Sciatic nerve (tissue), 2 donors: ENCODE measurements at places on chromosomes 6 and 20.

GRCh38 chr6:15674690-15675386 is 12.0 kb upstream of the DTNBP1 start:
- no peak for DNase-seq

- no peak for DNase-seq
Observed at GRCh38 chr6:137776786-137777686, 90.0 kb upstream of the TNFAIP3 start.

GRCh38 chr6:129491436-129491835 is 218.5 kb downstream of the ARHGAP18 start:
- DNase-seq, result no peak

DNA sequence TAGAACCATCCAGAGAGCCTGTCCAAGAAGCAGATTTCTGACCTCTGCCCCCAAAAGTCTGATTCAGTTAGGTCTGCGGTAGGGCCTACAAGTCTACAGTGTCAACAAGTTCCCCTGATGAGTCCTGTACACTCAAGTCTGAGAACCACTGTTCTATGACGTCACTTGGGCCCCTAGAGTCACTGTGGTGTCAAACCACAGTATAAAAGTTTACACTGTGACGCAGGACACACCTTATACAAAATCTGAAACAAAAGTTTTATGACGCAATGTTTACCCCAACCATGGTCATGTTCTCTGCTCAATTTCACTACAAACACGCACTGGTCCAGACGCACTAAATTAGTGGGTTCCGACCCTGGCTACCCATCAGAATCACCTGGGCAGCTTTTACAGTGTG is 17.9 kb downstream of the SLA2 start:
- no peak for DNase-seq

DNA sequence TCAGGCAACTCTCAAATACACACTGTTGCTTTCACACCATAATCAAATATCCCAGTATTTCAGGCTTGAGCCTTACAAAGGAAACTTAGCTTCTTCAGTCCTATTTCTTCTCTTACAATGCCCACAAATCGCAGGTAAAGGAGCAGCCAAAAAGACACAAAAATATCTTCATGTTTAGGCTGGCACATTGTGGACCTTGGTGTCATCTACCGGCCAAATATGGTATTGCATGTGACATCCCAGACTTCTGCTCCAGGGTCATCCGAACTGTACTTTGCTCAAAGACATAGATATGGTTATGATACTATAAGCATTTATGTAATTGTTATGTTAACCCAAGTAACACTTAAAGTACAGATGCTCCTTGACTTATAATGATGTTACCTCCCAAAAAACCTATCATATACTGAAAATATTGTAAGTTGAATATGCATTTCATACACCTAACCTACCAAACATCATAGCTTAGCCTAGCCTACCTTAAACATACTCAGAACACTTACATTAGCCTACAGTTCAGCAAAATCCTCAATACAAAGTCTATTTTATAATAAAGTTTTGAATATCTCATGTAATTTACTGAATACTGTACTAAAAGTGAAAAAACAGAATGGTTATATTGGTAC is 4.6 kb downstream of the OR2H2 start:
- DNase-seq, result no peak

DNA sequence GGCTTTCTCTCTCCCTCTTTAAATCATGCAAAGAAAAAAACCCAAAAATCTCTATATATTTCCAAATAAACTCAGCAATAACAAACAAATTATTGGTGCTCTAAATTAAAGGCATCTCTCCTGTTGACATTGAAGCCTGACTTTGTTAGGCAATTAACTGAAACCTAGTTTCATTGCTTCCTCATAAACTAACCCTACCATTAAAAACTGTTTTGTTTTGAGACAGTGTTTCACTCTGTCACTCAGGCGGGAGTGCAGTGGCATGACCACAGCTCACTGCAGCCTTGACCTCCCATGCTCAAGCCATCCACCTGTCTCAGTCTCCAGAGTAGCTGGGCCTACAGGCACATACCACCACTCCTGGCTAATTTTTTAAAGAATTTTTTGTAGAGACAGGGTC is 34.9 kb downstream of the PIGU start:
- no peak for DNase-seq

DNA sequence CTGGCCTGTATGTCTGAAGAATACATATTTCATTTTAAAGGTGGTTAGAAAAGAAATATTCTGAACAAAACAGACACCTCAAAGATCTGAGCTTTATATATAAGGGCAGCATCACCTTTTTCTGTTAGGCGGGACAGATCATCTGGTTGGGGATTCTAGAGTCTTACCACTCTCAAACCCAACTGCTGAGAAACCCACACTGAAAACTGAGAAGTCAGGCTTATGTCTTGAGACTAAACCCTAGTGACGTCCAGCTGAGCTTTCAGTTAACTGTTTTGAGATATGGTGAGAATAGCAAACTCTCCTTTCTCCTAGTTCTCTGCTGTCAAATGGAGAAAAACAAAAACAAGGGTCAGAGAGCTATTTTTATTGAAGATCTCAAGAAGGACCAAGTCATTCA is 63.7 kb upstream of the CCN6 start:
- no peak for DNase-seq

- DNase-seq, result no peak
Observed at GRCh38 chr20:14335052-14335451, 2.4 kb downstream of the FLRT3 start.

- DNase-seq, result no peak
Observed at GRCh38 chr6:149935668-149936067, 6.1 kb upstream of the ULBP2 start.

GRCh38 chr6:170165085-170165470 is 125.8 kb downstream of the DLL1 start:
- no peak for DNase-seq

GRCh38 chr20:58890518-58891085 is 38.1 kb downstream of the GNAS start:
- peak; percentile 89 for DNase-seq

- no peak for DNase-seq
Observed at GRCh38 chr20:33600981-33601380, 61.1 kb upstream of the C20orf144 start.

DNA sequence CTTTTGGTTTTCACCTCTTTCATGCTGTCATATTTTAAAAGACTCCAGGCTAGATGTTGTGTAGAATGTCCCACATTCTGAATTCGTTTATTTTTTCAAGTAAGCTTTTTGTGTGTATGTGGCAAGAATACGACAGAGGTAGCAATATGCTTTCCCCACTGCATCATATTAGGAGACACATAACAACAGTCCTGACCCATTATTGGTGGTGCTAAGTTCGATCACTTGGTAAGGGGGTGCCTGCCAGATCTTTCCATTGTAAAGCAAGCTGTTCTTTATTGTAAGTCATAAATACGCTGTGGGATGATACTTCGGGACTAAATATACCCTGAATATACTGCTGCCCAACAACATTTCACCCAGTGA is 588 bp upstream of the NCOA3 start:
- no peak for DNase-seq

- no peak for DNase-seq
Observed at GRCh38 chr6:123640567-123641187, 3.9 kb upstream of the TRDN start.

DNA sequence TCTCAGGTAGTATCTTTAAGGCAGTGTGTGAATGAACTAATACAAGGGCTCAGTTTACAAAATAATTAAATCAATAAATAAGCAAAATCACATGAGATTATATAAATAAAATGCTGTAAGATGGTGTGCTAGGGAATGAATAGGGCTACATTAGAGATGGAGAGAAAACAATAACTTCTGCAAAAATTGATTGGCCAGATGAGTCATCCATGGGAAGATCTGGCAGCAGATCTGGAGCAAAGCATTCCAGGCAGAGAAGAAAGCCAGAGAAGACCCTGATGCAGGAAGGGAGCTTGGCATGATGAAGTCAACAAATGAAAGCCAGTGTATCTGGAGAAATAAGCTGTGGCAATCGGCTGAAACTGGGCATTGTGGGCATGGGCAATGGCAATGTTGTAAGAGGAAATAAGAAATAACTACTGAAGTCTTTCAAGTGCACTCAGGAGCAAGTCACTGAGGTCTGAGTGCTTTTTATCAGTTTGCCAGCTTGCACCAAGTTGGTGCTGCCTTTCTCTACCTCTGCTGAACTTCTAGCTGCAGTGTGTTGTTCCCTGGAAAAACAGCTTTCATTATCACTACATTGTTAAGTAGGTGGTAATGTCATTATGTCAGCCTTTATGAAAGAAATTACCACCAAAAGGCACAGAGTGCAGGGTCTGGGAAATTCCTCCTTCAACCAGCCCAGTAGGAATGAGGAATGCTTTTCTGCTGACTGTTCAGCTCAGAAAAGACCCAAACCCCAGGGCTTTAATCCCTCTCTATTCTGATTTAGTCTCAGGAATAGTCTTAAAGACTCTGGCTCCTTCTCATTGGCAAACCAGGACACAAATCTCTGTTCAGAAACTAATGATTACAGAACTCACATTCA is 231.6 kb downstream of the HTR1B start:
- no peak for DNase-seq

- DNase-seq, result no peak
Observed at GRCh38 chr20:61748376-61748775, 317.3 kb downstream of the TAF4 start.

- DNase-seq, result no peak
Observed at GRCh38 chr6:93454533-93454932, 35.2 kb upstream of the EPHA7 start.

DNA sequence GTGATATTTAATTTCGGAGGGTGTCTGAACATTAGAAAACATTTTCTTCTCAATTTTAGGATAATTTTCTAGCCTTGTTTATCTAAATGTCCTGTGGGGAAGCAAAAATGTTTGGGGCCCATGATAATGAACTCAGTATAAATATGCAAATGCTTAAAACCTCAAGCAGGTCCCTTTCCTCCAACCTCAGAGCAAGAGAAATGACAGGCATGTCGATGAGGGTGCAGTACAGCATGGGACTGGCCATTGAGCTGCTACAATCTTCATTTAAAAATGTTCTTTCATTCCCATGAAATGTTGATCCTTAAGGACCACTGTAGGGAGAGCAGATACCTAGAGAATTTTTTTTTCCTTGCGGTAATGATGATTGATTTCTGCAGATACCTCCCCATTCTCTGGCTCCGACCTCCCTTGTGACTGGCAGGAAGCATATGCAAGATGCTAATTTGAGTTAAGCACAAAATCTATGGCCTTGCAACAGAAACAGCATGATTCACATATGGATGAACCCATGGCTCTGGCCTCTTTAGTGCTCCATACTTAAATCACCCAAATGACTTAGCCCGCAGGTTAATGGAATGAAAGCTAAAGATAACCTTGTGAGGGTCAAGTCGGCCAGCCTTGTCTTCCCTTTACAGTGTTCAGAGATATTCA is 243.3 kb downstream of the SOX4 start:
- DNase-seq, result no peak

DNA sequence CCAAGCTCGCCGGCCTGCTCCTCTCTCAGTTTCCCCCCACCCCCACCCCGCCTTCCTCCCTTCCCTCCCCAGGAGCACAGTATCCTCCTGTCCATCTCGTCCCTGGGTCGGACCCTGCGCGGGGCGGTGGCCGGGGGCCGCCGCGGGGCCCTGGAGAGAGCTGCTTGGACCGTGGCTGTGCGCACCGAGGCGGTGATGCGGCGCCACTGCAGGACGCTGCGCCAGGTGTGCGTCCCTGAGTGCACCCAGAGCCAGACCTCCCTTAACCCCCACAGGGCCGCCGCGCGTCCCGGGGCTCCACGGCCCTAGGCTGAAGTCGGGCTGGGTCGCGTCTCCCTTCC is 2.2 kb downstream of the C20orf204 start:
- DNase-seq, result no peak

DNA sequence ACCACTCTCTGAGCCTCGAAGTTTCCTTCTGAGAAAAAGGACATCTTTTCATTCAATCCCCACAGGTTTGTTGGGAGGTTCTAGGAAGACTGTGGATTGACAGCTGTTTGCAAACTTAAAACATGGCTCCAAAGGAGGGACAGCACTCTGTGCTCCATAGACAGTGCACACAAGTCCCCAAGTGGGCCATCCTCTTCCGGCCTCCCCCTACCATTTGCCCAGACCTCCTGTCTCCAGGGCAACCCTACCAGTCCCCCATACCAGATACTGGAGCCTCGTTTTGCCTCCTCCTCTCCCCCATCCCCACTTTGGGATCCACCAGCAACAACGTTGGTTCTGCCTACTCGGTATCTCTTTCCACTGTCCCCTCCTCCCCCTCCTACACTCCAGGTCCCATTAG is 8.5 kb upstream of the DLGAP4 start:
- no peak for DNase-seq

DNA sequence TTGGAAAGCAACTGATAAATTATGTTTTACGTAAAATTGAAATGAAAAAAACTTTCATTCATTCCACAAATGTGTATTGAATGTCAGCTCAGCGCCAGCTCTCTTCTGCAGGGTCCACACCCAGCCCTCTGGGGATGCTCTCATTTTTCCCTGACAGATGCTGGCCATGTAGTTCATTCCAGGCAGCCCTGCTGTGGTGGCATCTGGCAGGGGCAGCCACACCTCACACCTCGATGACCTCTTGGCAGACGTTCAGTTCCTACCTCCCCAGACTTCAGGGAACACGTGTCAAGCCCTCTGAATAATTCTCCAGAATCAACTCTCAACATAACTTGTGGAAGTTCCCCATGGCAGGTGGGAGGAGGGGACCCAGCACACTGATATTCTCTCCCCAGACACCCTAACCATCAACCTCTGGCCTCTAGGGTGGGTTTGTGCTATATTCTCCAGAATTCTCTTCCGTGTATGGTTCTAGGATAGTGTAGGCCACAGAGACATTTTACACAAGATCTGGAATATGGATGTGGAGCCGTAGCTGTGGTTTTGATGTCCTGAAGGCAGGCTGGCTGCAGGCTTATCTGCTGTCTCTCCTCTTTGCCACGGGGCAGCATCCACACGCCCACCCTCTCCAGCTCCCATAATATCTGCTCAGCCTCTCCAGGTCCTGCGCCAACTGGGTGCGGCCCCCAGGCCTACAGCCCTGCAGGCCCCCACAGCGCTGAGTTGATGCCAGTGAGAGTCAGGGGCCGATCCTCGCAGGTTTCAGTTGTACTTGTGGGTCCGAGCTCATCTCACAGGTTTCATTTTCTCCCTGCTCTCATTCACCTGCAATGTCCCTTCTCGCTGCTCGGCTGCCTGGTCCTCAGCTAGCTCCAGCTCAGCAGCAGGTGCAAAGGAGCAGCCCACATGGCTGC is 175.8 kb upstream of the ARID1B start:
- DNase-seq, result no peak

DNA sequence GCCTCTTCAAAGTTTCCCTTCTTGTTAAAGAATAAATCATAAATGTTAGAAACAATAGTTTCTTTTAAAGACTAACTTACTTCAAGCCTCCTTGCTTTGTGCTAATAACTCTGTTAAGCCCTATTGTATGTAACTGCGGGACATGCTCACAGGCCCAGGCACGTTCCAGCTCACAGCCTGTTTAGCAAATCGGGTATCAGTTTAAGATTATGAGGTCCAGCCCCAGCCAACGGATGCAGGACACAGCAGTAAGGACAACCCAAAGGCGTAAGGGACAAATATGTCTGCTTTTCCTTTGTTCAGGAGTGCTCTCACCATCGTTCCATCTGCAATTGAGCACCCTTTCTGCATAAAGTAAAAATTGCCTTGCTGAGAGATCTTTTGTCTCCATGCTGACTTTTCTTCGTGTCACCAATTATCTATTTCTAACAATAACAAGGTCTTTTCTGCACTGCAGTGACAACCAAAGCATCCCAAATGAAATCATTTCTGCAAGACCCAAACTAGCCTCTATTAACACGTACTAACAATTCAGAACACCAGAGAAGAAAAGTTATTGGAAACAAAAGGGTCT is 1.4 kb downstream of the C6orf52 start:
- DNase-seq, result no peak
